ENCODE measurements at places on chromosomes 4 and X.

DNA sequence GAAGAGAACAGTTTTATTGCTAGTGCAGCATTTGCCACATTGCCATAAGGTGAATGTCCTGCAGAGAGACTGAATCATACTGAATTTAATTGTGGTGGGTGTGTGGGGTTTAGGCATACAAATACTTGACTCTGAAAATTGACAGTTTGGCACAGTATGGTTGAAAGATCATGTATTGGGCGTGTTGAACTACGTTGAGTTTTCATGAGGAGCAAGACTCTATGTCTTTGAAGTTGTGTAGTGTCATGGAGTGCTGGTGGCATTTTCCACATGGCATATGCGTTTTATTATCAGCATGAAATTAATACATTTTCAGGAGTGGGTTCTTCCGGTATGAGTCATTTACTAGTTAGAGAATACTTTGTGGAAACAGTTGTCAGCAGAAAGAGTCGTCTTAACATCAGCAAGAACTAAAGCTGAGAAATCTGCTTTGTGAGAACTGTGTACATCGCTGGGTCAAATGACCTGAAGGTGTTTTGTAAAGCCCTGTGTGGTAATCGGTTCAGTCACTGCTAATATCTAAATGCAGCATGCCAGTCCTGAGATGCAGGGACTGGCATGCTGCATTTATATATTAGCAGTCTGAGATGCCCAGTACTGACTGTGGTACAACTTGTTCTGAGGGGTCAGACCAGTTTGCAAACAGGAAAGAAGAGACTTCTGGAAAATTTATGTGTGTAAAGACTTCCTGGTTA, 50.3 kb downstream of the ARHGAP10 start:
- DNase-seq: no peak

DNA sequence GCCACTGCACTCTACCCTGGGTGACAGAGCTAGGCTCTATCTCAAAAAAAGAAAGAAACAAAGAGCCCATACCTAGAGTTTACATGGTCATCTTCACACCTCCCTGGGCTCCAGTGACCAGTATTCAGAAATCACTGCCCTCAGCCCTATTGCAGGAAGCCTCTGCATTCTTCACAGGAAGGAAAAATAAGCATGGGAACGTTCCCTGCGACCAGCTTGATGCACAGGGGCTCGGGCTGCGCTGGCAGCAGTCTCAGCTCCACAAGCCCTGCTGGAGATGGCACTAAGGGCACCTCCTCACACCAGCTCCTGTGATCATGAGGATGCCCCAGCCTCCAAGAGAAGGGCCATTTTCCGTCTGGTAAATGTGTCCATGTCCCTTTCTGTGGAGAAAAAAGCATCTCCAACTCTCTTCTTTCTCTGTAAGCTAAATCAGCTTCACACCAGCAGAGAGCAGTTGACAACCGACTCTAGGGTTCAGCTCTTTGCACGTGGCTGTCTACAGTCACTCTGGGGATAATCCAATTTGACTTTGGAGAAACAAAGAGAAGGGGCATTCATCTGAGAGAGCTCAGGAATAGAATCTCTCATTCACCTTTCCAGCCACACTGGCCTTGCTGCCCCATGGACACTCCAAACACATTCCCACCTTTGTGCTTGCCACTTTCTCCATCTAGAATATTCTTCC, 33.1 kb downstream of the LDB2 start:
- DNase-seq: no peak

DNA sequence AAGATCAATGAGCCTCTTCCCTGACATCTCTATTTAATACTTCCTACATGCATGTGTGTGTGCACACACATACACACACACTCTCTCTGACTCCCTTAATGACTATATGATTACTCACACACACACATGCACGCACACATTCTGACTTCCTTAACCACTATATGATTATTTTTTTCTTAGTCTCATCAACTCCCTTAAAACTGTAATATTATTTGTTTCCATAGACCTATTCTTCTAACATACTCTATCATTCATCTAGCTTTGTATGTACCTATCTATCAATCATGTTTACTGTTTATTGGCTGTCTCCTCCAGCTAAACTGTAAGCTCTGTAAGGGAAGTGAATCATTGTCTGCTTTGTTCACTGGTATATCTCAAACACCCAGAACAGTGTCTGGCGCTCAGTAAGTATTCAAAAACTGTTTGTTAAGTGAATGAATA, 236.6 kb downstream of the RASL11B start:
- DNase-seq: no peak

- no peak for DNase-seq
These were observed 299.9 kb downstream of the UNC5C start for GRCh38 chr4:95248720-95249425.

- DNase-seq: no peak
These were observed 11.3 kb upstream of the CD99 start for GRCh38 chrX:2679534-2680485.

GRCh38 chrX:110403441-110404238, 45.0 kb downstream of the RTL9 start:
- DNase-seq: no peak

DNA sequence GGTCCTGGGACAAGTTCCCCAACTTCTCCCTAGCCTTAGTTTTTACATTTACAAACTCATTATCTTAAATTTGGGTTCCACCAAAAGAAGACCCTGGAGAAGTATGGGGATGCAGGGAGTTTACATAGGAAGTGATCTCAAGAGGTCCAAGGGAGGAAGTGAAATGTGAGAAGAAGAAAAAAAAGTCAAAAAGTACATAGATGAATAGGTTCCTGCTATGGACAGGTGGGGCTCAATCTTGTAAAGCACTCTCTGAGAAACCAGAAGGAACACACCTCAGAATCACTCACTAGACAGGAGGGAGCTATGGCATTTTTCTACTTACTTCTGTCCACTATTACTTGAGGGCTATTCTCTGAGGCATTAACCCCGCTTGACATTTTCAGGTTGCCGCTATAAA, 56.6 kb downstream of the ARHGAP6 start:
- DNase-seq: no peak

DNA sequence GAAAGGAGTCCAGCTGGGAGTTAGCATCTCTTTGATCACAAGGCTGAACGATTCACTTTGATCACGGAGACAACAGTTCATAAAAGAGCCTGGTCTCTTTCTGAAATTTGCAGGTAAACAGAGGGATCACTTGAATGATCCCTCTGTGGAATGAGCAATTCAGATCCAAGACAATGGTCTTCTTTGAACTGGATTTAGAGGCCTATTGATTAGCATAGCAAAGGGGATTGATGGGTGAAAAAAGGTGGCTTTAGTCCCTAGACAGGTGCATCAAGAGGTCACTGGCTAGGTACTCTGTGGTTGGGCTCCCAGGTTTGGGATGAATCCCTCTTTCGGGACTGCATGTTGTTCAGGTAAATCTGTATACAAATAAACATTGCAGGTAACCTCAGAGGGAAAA, 223.8 kb upstream of the TAPT1 start:
- DNase-seq: no peak

DNA sequence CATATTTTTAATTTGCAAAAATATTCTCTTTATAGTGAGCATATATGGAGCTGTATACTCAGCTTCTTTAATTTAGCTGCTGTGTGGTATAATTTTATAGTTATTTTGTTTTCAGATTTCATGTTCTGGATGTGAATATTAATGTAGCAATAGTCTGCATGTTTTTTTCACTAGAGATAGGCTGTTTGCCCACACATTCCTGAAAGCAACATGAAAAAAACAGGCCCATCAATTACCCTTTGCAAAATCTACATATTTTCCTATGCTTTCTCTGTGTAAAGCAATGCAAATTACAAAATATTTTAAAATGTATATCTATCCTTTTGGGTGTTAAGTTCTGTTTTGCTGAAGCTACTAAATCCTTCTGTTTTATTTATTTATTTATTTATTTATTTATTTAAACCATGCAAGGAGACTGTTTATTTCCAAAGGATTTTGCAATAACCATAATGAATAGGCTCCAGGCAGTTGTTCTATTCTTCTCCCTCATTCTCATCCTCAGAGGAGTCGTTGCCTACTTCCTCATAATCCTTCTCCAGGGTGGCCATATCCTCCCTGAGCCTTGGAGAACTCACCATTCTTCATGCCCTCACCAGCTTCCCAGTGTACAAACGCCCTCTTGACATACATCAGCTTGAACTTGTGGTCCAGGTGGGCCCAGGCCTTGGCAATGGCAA, 277.1 kb downstream of the ANKRD50 start:
- no peak for DNase-seq

- DNase-seq: no peak
These were observed 57.2 kb downstream of the MFAP3L start for GRCh38 chr4:169968999-169969398.

DNA sequence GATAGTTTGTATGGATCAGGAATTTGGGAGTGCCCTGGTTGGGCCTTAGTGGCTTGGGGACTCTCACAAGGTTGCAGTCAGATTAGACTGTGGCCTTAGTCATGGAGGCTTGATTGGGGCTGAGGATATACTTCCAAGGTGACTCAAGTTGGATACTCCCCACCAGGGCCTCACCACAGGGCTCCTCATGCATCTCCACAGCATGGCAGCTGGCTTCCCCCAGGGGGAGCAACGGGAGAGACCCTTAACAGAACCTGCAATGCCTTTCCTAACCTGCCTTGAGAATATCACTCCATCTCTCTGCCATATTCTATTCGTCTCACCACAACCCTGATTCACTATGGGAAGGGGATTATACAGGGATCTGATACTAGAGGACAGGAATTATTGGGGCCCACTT, 161.9 kb downstream of the RELL1 start:
- no peak for DNase-seq

DNA sequence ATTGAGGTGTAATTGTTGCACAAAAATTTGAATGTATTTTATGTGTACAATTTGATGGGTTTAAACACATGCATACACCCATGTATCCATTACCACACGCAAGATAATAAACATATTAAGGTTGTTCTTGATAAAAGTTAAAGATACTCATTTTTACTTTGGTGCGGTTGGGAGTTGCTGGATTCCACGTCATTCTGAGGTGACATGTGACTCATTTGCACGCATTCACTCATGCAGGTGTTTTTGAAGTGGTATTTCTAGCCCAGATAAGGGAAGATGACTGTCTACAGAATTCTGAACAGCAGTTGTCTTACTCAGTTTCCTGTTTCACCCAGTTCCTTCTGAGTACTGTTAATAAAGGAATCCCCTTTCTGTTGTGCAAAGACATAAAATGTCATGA, 142.0 kb downstream of the RTL3 start:
- no peak for DNase-seq

- DNase-seq: no peak
These were observed 23.6 kb downstream of the PLAC1 start for GRCh38 chrX:134634691-134635090.

DNA sequence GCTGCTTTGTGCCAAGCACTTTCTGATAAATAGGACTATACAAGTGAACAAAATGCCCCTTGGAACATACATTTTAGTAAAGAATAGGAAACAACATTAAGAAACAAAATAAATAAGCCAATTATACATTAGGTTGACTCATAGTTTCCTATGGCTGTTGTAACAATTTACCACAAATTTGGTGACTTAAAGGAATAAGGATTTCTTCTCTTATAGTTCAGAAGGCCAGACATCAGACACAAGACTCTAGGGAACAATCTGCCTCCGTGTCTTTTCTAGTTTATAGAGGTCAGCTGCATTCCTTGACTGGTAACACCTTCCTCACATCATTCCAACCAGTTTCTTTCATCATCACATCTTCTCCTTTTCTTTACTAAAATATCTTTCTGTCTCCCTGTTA, 235.9 kb upstream of the PCDH18 start:
- DNase-seq: no peak

- DNase-seq: no peak
These were observed 575.7 kb downstream of the SPOCK3 start for GRCh38 chr4:166658585-166658984.

DNA sequence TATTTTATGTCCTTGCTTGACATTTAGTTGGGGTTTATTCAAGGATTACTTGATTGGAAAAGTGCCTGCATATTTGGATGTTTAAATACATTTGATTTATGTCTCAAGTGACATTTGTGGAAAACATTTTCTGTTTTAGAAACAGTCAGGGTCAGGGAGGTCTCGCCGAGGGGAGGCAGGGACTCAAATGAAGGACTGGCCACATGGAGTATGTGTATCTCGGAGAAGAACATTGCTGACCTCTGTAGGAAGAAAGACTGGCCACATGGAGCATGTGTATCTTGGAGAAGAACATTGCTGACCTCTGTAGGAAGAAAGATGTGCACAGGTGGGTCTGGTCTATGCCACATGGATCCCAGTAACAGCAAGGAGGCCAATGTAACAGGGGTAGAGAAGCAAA, 233.6 kb downstream of the TRIML1 start:
- peak; percentile 7 for DNase-seq

GRCh38 chr4:108350332-108350731, 181.6 kb upstream of the LEF1 start:
- DNase-seq: no peak

DNA sequence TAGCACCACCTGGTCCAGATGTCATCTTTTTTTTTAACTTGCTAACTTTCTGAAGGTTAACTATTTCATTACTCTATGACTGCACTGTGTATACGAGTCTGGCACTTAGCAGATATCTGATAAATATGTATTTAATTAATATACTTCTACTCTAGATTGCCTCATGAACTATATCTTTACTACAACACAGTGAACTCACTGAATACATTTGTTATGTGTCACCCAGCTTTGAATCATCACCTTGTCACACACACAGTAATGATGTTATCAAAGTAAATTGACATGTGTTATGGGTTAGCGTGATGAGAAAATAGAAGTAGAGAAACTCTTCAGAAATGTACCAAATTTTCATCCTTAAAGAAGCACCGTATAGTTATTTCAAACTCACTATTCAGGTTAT, 419.3 kb upstream of the ADGRL3 start:
- no peak for DNase-seq

- no peak for DNase-seq
These were observed 246.8 kb upstream of the NWD2 start for GRCh38 chr4:36997727-36998126.

DNA sequence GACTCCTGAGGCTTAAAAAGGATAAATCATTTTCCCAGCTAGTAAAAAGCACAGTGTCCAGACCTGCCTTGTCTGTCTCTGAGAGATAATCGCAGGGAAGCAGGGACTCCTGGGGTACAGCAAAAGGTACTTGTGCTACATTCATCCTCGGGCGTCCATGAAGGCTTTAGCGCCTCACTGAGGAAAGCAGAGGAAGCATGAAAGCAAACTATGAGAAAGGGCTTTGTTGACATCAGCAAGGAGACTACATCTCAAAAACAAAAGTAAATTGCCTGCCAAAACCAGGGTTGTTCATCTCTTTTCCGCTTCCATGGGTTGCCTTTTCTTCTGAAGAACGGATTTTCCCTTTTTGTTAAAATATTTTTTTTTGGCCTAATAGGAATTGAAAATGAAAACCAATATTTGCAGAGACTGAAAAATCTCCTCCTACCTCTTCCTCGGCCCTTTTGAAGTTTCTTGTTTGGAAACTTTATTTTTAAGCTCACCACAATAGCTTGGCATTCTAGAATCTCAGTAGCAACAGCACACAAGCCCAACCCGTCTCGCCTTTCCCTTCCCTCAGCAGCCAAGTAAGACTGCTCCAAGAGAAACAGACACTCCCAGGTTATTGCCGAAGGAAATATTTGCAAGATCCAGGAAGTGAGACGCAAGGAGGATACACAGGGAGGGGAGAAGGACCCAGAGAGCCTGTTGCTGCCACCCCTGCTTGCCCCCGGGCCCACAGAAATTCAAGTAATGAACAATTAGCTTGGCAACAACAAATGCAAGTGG, 148.3 kb upstream of the DGKK start:
- no peak for DNase-seq

GRCh38 chr4:113732967-113733527, 28.5 kb downstream of the CAMK2D start:
- no peak for DNase-seq

- no peak for DNase-seq
These were observed 494.0 kb downstream of the PDGFC start for GRCh38 chr4:156477636-156478035.

- DNase-seq: peak; percentile 29
These were observed 79.2 kb downstream of the USP9X start for GRCh38 chrX:41164449-41164848.

All from cerebellar cortex (tissue), 1 donor.